ENCODE measurements at places on chromosomes 13 and 19.

DNA sequence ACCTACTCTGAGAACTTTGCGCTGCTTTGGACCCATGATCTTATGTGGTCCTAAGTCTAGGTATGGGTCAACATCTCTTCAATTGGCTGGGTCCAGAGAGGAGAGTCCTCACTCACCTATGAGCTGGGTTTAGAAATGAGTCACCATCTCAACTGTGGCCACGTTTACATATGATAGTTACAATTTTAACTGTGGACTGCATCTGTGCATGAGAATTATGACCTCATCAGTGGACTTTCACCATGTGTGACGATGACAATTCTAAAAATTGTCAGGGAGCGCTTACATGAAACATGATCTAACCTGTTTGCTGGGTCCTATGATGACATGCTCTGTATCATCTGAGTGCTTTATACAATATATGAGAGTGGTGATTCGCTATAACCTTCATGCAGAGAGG lies 12.7 kb upstream of the ZNF724 start:
- no peak for DNase-seq

DNA sequence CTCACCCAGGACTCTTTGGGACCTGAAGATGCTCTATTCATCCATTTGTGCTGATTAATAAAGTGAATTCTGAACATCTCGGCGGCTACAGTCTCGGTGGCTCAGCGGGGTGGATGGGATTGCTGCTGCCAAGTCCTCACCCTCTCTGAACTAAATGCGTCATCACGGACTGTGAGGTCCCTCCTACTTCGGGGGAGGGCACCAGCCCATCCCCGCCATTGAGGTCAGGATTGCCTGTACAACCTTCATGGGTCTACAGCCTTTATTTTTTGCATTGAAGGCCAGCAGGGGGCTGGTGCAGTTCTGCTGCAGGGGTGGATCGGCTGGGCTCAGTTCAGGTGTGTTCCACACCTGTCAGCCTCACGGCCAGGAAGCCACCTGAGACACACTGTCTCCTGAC lies 181.8 kb downstream of the COL4A1 start:
- DNase-seq = no peak

- DNase-seq = no peak
These were observed 2.9 kb downstream of the LAMP1 start for GRCh38 chr13:113299951-113300350.

GRCh38 chr13:96499656-96500055 lies 409.7 kb downstream of the HS6ST3 start:
- DNase-seq = no peak
